Globus pallidus (tissue), 1 donor: ENCODE measurements at places on chromosomes 1 and 21.

- no peak for DNase-seq
These were observed 262.9 kb downstream of the CACNA1E start for GRCh38 chr1:181746224-181746623.

GRCh38 chr1:67464746-67465145 is 34.5 kb upstream of the SERBP1 start:
- DNase-seq, result no peak

GRCh38 chr21:25568246-25568645 is 39.0 kb downstream of the MRPL39 start:
- DNase-seq, result no peak

DNA sequence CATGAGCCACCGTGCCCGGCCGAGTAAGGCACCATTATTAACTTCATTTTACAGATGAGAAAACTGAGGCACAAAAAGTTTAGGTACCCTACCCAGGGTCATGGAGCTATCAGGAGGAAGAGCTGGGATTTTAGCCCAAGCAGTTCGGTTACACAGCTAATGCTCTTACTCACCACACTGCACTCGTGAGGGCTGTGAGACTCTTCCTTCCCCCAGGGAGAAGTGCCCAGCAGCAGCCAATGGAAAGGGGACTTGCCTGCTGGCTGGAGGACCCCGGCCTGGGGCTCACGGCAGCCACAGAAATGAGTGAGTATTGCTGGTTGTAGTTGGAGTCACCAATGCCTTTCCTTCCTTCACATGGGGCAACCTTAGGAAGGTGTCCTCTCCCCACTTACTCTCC is 5.2 kb upstream of the CSF1 start:
- DNase-seq, result no peak

DNA sequence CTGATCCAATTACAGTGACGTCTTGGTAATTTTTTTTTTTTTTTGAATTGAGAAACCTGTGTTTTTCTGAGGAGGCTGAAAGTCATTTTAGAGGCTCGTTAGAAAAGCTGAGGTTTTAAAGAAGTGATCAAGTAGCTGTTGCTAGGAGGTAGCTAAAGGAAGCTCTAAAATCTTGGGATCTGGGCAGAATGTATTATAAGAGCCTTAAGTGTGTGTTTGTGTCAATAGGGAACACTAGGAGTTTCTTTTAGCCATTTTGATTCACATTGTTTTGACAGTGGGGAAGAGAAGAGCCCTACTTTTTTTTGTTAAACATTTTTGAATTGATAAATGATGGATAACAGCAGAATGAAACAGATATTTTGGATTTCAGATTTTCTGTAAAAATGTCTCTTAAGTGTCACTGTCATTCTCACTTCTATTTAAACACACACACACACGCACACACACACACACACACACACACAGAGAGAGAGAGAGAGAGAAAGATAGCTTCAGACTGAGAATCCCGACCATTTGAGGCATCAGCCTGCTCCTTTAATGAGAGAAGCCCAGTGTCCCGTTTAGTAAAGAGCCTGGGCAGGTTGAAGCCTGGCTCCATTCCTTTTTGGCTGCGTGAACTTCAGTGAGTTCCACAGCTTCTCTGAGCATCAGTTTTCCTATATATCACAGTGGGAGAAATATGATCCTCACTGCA is 79.1 kb upstream of the GPR88 start:
- DNase-seq, result no peak

GRCh38 chr1:42403880-42404400 is 23.3 kb downstream of the RIMKLA start:
- no peak for DNase-seq

GRCh38 chr1:216518844-216519627 is 95.8 kb upstream of the USH2A start:
- DNase-seq, result no peak

- no peak for DNase-seq
These were observed 5.2 kb downstream of the POFUT2 start for GRCh38 chr21:45282283-45283034.

GRCh38 chr1:153262462-153263157 is 3.1 kb downstream of the LORICRIN start:
- DNase-seq, result no peak

DNA sequence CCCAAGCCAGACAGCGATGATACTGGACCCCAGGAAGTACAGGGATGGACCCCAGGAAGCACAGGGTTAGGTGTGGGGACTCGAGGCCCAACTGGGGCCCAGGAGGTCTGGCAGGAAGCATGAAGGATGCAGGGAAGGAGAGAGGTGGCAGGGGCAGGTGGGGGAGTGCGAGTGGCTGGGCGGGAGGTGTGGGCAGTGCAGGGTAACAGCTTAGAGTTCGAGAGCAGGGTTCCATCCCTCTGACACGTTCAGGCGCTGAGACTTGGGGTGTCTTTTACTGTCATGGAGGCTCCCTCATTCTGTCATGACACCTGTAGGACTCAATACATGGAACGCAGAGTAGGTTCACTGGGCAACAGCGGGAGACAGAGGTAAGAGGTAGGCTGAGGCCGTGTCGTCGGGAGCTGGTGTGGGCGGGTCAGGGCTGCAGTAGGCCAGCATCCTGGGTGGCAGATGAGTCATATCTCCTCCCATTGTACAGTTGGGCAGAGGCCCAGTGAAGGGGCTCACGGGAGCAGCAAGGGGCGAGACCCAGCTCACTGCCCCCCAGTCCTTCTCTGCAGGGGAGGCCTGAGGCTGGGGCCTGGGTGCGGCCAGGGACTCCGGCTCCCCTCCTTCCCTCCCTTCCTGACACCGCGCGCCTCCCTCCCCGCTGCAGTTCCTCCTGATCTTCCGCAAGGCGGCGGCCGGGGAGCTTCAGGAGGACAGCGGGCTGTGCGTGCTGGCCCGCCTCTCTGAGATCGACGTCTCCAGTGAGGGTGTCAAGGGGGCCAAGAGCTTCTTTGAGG is 11.6 kb upstream of the CTRC start:
- no peak for DNase-seq

DNA sequence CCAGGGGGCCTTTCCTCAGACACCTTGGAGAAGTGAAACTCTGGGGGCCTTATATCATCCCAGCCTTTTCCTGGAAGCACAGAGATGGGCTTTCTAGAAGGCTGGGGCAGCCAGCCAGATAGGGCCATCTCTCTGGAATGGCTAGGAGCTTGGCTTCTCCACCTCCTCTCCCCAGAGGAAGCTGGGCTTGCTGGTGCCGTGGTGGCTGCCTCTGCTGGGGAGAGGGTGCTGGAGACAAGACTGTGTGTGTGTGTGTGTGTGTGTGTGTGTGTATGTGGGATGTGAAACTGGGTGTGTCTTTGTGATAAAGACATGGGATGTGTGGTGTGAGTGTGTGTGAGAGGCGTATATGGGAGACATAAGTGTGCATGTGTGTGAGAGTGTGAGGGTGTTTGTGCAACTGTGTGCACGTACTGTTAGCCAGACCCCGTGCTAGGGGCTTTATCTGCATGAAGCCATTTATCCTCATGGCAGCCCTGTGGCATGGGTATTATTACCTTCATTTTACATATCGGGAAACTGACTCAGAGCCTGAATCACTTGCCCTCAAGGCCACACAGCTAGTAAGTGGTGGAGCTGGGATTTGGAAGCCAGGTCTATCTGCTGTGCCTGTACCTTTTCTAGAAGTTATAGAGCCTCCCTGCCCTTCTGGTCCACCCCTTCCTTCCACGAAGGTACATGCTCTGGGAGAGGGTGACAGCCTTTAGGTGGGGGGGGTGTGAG is 44.2 kb downstream of the PTPRU start:
- DNase-seq, result no peak

DNA sequence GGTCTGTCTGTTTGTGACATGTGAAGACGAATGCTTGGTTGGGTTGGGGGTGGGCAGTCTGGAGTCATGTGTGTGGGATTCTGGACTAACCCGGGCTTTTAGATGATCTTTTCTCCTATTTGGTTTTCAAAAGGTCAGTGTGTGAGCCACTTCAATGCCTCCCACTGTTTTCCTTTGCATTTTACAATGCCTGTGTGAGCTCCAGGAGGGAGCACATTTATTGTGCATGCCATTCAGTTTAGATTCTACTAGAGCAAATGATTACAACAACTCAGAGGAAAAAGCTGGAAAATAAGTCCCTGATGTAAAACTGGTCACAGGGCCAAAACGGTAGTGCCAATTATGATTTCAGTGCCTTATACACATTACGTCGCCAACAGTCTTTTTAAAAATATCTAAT is 90.9 kb downstream of the LYPLAL1 start:
- no peak for DNase-seq
